ENCODE measurements at places on chromosomes 3 and 15. TPM values are rescaled to one million over a fixed set of nuclear protein-coding genes. Genes with fewer than 3 reads are reported as not detected.

The ITPKA gene
- polyA plus RNA-seq, result 40.7 TPM

DNA sequence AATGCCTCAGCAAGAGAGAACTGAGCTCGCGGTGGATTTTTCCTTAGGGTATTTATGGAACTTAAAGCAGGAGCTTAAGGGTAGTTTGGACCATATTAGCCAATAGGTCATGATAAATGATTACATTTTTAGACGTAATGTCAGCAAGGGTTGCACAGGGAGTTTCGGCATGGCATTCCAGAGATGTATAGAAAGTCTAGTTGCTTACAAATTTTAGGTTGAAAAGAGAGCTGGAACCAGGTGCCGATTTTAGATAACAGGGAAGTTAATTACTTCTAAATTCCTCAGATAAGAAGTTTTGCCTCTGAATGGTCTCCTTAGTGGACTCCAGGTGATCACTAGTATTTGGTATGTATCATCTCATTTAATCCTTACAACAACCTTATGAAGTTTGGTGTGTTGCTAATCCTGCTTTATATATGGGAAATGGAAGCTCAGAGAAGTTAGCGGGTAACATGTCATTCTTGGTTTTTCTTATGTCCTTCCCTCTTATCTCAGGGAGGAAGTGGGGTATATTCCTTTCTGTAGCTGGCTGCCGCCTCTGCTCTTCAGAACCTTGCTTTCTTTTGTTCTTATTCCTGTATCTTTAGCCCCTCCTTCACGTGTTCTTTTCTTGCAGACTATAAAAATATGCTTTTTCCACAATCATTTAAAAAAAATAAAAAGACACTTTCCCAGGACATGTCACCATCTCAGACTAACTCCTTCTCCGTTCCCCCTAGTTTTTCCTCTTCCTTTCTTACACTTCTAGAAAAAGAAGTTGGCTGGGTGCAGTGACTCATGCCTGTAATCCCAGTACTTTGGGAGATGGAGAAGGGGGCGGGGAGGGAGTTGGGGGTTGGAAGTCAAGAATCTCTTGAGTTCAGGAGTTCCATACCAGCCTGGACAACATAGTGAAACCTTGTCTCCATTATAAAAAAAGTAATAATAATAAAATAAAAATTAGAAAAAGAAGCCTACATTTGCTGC is 25.7 kb downstream of the IQGAP1 start:
- H3K36me3 ChIP-seq, result no peaks in the 10 kb centered on the region
- peaks cover 11% of the 10 kb centered on the region for H3K4me1 ChIP-seq
- H3K27me3 ChIP-seq, result no peaks in the 10 kb centered on the region
- peak overlapping the region; percentile 49 for H3K27ac ChIP-seq
- H3K4me3 ChIP-seq, result no peak overlapping the region
- DNase-seq, result no peak

DNA sequence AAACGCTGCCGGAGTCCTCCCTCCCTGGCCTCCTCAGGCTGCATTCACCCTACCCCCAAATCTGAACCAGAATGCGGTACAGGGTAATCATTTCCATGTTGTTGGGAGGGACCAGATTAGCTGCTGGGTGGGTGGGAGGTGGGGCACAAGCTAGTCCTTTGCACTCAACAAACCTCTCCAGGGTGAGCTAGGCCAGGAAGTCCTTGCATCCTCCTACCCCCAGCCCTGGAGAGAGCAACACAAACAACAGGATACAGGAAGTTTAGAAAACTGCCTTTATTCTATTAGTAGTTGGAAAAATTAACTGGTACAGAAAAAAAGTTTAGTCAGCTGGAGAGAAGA is 702 bp upstream of the GPX1 start:
- H3K27ac ChIP-seq, result peak overlapping the region; percentile 93
- H3K4me3 ChIP-seq, result peak overlapping the region; percentile 70
- H3K4me1 ChIP-seq, result peaks cover 10% of the 10 kb centered on the region
- peaks cover 49% of the 10 kb centered on the region for H3K36me3 ChIP-seq
- H3K27me3 ChIP-seq, result no peaks in the 10 kb centered on the region

- no peaks in the 10 kb centered on the region for H3K4me1 ChIP-seq
- no peaks in the 10 kb centered on the region for H3K27me3 ChIP-seq
- no peak overlapping the region for H3K27ac ChIP-seq
- DNase-seq, result no peak
- no peak overlapping the region for H3K4me3 ChIP-seq
These were observed 114.8 kb downstream of the CACNA2D3 start for GRCh38 chr3:54237109-54237508.

DNA sequence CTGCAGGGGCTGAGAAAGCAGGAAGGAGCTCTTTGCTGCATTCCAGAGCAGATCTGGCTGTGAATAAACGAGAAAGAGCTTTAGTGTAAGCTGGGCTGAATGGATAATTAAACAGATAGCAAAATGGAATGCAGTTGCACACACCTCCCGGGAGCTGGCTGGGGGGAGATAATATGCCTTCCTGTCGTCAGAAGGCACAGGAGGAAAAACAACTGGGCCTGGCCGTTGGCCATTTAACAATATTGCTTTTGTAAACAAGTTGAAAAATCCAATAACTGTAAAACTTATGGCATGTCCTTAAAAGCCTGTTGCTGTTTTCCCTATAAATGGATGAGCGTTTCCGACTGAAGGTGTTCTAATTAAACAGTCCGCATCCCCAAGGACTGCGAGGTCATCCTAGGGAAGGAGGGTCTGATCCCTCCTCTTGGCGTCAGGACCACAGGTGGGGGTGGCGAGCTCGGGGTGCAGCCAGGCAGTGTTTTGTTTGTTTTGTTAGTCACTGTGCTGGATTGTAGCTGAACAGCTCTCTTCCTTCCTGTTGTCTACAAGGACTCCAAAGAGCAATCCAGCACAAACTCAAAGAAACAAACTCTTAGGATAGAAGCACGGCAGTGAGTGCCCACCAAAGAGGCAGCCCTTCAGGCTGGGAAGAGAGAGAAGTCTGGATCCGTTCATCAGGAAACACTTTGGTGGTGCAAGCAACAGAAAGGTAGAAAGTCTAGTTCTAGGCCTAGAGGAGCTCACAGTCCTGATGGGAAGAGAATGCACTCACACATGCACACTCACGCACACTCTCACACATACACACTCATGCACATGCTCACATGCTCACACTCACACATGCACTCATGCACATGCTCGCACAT is 133.4 kb upstream of the SMAD3 start:
- peak; percentile 43 for DNase-seq
- no peaks in the 10 kb centered on the region for H3K36me3 ChIP-seq
- H3K27ac ChIP-seq, result peak overlapping the region; percentile 49
- peaks cover 33% of the 10 kb centered on the region for H3K4me1 ChIP-seq

GRCh38 chr3:14425581-14426304 is 23.3 kb downstream of the SLC6A6 start:
- peaks cover 22% of the 10 kb centered on the region for H3K36me3 ChIP-seq
- no peak overlapping the region for H3K4me3 ChIP-seq
- peak; percentile 67 for DNase-seq
- H3K27ac ChIP-seq, result peak overlapping the region; percentile 33
- peaks cover 41% of the 10 kb centered on the region for H3K4me1 ChIP-seq

- H3K36me3 ChIP-seq, result peaks cover 71% of the 10 kb centered on the region
- H3K4me3 ChIP-seq, result no peak overlapping the region
- peaks cover 4% of the 10 kb centered on the region for H3K4me1 ChIP-seq
- H3K27ac ChIP-seq, result no peak overlapping the region
- H3K27me3 ChIP-seq, result no peaks in the 10 kb centered on the region
These were observed 57.2 kb downstream of the OXNAD1 start for GRCh38 chr3:16322189-16322588.

Data from large intestine (tissue), 12 donors.